ENCODE measurements at places on chromosomes 4 and X.

DNA sequence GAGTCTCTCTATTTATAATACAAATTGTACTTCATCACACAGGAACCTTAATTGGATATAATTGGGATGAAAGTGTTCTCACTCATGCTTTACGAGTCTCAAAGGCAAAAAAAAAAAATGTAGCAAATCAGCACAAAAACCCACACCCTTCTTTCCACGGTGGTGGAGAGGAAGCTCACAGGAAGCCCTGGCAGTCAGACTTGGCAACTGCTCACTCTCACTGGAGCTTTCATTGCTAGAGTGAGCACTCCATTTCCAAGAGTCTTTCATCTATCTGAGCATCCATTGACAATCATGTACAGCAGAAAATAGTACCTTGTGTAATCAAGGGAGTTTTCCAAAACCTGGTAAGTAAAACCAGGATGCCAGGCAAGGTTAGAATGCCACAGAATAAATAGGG, 2159.4 kb upstream of the AGA start:
- no peak for DNase-seq

DNA sequence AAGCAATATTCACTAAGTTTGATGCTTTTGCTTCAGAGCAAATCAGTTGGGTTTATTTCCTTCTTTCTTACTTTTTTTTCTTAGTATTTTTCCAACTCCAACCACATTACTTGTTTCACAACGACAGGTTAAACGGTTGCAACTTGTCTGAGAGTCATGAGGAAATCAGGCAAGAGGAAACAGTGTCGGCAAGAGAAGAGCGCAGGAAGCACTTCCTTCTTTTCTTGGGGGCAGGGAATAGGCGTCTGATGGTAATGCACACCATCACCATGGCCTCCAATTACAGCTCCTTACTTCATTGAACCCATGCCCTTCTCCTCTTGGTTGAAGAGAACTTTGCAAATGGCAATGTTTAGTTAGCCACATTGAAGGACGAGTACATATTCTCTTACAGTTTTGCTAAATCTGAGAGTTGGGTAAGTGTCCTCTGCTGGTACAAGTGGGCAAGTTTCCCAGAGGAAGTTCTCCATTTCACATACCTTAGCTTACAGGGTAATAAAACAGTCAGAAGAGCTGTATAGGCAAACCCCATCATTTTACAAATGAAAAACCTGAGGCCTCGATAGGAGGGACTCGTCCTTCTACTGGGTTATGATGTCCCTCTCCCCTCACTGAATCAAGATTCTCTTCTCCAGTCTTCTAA, 8.3 kb upstream of the CXCL8 start:
- no peak for DNase-seq

DNA sequence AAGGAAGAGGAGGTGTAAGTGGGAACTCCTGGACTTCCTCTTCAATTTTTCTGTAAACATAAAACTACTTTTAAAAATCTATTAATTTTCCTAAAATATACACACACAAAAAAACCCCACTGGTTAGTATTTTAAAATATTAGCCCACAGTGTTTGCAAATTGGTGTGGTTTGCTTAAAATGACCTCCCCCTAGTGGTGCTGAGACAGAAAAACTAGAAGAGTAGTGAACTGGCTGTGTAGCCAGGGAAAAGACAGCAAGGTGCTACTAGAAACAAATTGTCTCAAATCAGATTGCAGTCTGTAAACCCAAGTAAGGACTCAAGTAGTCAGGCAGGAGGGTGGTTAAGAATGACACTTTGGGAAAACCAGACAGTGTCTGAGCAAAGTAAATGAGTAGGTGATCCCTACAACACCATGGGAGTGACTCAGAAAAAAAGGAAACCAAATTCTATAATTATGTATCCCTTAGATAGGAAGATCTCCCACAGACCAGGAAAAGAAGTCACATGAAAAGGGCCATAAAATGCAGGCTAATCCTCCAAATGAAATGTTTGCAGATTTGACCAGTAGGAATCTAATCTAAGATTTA, 26.0 kb downstream of the AMTN start:
- DNase-seq = no peak

- no peak for DNase-seq
Observed at GRCh38 chr4:11505221-11505971, 76.7 kb upstream of the HS3ST1 start.

- DNase-seq = no peak
Observed at GRCh38 chr4:147740176-147740575, 8.3 kb downstream of the ARHGAP10 start.

DNA sequence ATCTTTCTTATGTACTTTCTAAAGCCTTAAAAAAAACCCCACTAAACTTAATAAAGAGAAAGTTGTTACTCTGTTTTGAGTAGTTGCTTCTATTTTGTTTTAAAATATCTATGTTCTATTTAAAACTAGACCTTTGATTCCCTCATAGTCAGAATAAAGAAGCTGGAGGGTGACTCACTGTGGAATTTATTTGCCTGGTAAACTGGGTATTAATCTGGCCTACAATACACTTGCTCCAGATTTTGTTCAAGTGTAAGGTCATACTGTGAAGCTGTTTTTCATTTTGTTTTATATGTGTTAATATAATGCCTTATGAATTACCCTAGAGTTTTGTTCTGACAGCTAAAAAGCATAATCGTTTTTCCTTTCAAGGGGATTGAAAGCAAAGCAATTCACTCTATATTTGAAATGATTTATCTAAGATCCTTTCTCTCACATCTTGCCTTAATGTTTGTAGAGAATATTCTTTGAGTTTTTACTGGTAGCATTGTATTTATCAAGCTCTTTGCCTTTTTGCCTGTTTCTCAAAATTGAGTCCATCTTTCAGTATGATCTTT, 277.4 kb upstream of the PITX2 start:
- DNase-seq = no peak

DNA sequence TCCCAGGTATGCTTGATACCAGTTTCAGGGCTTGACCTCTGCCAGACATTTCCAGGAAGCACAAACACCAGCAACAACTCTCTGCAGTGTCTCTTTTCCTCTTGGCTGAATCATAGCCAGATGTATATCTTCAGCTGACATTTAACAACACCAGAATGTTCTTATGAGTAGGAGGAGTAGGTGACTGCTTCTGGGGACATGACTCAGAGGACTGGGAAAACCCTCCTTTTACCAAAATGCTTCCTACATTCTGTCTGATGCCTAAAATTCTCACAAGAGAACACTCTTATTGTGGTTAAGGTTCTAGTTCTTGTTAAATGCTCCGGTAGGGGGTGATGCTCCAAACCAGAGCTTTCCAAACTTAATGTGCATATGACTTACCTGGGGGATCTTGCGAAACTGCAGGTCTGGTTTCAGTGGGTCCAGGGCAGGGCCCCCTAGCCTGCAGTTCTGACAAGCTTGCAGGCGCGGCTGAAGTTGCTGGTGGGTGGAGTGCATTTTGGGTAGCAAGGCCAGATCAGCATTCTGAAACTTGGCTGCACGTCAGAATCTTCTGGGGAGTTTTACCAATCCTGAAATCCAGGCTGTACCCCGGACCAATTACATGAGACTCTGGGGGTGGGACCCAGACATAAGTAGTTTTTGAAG, 329.3 kb upstream of the RPS6KA3 start:
- DNase-seq = peak; percentile 0

- no peak for DNase-seq
Observed at GRCh38 chr4:169899295-169899694, 126.9 kb downstream of the MFAP3L start.

DNA sequence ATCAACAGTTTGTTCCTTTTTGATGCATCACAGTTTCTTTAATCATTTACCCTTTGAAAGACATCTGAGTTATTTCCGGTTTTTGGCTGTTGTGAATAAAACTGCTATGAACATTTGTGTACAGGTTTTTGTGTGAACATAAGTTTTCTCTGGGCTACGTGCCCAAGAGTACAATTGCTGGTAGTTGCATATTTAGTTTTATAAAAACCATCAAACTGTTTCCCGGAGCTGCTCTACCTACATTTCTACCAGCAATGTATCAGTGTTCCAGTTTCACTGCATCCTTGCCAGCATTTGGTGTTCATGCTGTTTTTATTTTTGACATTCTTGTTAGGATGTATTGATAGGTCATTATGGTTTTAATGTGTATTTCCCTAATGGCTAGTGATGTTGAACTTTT, 17.3 kb downstream of the KDM6A start:
- DNase-seq = no peak

GRCh38 chr4:56289934-56290333, 97.4 kb downstream of the AASDH start:
- DNase-seq = no peak

GRCh38 chrX:20715176-20715575, 448.5 kb upstream of the RPS6KA3 start:
- no peak for DNase-seq

DNA sequence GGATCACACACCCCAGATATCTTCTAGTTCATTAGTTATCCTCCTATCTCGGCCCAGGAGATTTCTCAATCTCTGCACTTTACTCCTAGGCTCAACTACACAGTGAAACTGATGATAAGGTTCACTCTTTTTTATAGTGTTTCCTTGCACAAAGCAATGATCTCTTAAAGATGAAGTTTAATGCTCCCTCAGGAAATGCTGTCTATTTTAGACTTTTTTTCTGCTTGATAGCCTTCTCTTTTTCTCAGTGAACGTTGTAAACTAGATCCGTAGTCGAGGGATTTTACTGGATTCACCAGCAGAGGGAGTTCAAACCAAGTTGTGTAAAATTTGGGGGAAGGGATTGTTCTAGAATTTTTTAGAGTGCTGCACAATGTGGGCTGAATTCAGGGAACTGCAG, 269.6 kb downstream of the GBA3 start:
- no peak for DNase-seq

DNA sequence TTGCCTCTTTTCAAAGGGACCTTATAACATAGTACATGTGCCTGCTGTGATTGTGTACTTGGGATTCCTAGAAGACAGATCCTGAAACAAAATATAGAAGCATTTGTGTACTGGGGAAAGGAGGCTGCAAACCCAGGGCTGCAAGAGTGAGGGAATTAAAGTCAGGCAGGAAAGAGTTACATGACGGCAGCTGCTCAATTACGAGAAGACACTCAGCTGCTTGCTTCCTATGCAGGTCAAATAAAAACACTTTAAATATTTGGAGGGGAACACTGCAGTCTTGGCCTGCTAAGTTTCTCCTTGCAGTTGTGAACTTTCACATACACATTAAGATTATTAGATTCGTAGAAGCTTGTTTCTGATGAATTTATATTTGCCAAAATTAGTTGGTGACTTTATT, 191.9 kb upstream of the CXCL13 start:
- no peak for DNase-seq

DNA sequence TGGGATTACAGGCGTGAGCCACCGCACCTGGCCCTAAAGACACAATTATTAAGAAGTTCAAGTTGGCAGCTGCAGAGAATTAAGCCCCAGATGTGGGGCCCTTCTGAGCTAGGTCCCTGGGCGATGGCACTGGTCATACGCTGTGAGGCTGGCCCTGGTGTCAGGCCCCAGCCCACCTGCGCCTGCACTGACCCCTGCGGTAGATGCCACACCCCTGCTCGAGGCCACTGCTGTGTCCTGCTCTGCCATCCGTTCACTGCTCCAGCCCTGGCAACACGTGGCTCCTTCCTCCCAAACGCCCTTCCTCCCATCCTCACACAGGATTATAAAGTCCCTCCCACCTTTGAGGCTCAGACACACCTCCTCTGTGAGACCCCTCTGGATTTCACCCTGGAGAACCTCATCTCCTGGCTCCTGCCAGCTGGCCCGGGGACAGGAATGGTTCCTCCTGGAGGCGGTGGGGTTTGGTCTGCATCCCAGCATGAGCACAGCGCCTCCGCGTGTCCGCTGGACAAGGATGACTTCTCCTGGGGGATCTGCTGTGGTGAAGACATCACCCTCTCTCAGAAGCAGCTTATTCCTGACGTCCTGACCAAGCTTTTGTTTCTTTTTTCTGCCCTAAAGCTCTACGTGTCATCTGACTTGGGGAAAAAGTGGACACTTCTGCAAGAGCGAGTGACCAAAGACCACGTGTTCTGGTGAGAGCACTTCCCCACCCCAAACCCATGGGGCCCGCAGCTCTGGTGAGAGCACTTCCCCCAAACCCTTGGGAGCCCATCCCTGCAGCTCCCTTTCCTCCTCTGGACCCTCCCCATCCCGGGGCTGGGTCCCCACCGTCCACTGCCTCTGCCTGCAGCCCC, 219.0 kb upstream of the PSAPL1 start:
- no peak for DNase-seq

DNA sequence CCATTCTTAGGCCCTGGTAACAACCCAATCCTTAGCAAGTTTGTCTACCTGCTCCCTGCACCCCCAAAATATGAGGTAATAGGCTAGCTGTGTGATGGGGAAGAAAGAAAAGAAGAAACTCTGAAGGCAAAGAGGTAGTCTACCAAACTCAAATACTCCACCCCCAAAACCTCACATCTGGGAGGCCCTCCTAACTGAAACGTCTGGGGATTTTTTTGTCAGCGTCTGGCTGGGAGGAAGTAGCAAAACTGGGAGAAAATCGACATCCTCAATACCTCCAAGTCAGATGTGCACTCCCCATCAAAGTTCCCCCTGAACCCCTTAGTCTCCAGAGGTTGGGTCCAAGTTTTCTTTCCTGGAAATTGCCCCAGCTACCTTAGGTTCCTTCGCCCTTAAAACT, 1.0 kb downstream of the LAMP2 start:
- DNase-seq = no peak

- DNase-seq = no peak
Observed at GRCh38 chr4:173530326-173531085, 477 bp upstream of the HAND2 start.

- no peak for DNase-seq
Observed at GRCh38 chr4:87965501-87965975, 10.0 kb upstream of the SPP1 start.

- DNase-seq = no peak
Observed at GRCh38 chr4:54607067-54607466, 50.7 kb upstream of the KIT start.

DNA sequence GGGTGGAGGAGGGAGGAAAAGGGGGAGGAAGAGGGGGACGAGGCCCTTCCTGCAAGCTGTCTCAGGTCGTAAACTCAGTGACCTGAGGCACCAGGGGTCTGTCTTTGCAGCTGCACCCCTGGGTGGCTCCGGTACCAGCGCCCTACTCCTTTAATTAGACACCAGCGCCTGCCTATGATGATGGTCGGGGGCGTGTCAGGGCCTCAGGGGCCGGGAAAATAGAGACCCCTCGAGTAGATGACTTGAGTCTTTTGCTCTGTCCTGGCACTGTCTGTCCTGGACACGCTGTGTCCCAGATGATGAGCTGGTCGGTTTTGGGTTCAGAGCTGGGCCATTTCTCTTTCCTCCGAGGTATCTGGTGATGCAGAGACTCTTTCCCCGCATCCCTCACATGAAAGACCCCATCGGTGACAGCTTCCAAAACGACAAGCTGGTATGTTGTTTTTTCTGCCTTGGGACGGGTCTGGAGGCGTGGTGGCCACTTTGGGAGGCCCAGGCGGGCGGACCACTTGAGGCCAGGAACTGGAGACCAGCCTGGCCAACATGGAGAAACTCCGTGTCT, 11.2 kb downstream of the SLC25A6 start:
- DNase-seq = no peak

DNA sequence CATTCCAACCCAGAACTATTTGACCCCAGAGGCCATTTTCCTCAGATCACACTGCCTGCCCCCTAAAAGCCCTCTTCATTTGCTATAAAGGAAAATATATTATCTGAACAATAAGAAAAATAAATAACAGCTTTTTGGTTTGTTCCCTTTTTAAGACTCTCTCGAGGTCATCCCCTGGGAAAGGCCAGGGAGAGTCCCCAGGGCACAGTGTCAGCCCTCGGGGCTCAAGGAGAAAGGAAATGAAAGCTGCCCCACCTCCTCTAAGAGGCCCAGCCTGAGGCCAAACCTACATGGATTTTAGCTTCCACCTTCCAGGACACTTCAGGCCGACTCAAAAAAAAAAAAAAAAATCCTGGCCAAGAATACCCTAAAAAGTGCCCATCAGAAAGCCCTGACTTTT, 97.6 kb downstream of the SH3KBP1 start:
- no peak for DNase-seq
